ENCODE measurements at places on chromosomes 4 and X.

DNA sequence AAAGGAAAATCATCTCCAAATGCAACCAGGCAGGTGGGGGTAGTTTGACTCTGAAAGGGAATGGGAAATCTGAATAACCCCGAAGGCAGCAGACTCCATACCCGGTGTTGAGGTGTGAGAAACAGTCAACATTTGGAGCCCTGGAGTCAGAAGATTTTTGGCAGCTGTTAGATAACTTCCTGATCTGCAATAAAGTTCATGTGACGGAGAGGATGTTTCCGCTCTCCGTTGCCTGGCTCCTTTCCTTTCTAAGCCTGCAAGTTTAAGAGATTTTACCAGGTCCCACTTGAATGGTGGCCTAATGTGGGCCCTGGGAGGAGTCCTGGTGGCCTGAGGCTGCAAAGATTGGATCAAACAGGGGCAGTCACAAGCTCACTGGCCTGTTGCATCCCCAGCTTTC, 27.7 kb downstream of the HAND2 start:
- no peaks in the 10 kb centered on the region for H3K27me3 ChIP-seq
- no peaks in the 10 kb centered on the region for H3K36me3 ChIP-seq
- no peak overlapping the region for H3K4me3 ChIP-seq
- DNase-seq, result no peak
- H3K27ac ChIP-seq, result no peak overlapping the region

DNA sequence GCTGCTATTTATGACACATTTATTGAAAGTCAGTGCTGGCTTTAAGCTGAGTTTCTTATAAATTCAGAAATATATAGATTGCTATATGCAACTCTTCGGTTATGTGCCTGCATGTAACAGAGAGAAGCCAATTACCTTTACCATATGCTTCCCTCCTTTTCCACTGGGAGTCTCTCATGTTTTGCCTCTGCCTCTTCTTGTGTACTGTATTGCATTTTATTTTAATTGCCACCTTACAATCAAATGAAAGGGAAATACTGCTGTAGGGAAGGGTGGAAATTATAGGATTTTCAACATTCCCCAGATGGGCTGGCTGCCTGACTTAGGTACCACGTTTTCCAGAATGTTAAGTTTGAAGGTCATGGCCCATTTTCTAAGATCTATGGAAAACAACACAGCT, 655.4 kb upstream of the SLIT2 start:
- no peaks in the 10 kb centered on the region for H3K4me1 ChIP-seq
- no peak for DNase-seq
- H3K27ac ChIP-seq, result no peak overlapping the region

- peaks cover 8% of the 10 kb centered on the region for H3K4me1 ChIP-seq
- H3K36me3 ChIP-seq, result no peaks in the 10 kb centered on the region
- DNase-seq, result no peak
- H3K27me3 ChIP-seq, result no peaks in the 10 kb centered on the region
- H3K4me3 ChIP-seq, result no peak overlapping the region
- no peak overlapping the region for H3K27ac ChIP-seq
Observed at GRCh38 chr4:139861471-139861870, 195.9 kb downstream of the MGST2 start.

DNA sequence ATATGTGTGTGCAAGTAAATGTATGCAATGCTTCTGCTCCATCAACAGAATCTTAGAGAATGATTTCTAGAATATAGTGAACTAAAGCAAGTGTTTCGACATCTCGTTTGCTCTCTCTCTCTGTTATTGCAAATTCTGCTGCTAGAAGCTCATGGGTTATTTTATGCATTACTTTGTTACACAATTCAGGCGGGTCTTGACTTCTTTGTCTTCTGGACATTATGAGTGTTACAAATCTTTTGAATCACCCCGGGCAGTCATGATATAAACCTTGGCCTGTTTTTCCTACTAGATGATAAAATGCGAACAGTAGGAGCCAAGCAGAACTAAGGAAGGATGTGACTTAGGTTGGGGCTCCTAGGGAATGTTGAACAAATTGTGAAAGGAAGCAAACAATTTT, 166.4 kb upstream of the SFRP2 start:
- H3K4me3 ChIP-seq, result no peak overlapping the region
- no peaks in the 10 kb centered on the region for H3K4me1 ChIP-seq
- DNase-seq, result no peak
- no peaks in the 10 kb centered on the region for H3K27me3 ChIP-seq
